ENCODE measurements at places on chromosomes 16 and 17. TPM values are rescaled to one million over a fixed set of nuclear protein-coding genes. Genes with fewer than 3 reads are reported as not detected.

The GSDMA gene
- not detected for total RNA-seq

- DNase-seq = no peak
These were observed 15.2 kb downstream of the CNGB1 start for GRCh38 chr16:57955572-57956188.

DNA sequence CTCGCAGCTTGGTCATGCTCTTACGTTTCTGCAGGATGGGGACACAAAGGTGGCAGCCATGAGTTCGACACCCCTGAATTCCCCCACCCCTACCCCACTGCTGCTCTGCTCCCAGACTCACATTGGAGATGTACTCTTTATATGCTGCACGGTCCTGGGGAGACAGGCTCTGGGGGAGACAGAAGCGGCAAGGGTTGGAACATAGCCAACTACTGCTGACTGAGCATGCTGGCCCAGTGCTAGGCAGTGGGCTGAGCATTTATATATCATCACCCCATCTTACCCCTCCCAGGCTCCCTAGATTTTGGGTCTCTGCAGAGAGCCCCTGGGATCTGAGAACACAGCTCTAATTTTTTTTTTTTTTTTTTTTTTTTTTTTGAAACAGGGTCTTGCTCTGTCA is 8.1 kb upstream of the ATXN7L3 start:
- no peak for DNase-seq

GRCh38 chr16:87570938-87571867 is 31.1 kb upstream of the JPH3 start:
- DNase-seq = peak; percentile 85

DNA sequence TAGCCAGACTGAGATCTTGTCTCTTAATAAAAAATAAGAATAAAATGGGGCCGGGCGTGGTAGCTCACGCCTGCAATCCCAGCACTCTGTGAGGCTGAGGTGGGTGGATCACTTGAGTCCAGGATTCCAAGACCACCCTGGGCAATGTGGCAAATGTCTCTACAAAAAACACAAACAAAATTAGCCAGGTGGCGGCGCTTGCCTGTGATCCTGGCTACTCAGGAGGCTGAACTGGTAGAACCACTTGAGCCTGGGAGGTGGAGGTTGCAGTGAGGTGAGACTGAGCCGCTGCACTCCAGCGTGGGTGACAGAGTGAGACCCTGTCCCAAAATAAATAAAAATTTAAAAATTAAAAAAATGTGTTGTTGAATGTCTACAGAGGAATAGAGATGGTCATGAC is 2.9 kb upstream of the DEF8 start:
- no peak for DNase-seq

- no peak for DNase-seq
These were observed 12.3 kb upstream of the SPAG9 start for GRCh38 chr17:51132964-51133319.

GRCh38 chr16:3027983-3028715 is 4.3 kb downstream of the THOC6 start:
- peak; percentile 98 for DNase-seq

The CHRNE gene
- 0.15 TPM for total RNA-seq

DNA sequence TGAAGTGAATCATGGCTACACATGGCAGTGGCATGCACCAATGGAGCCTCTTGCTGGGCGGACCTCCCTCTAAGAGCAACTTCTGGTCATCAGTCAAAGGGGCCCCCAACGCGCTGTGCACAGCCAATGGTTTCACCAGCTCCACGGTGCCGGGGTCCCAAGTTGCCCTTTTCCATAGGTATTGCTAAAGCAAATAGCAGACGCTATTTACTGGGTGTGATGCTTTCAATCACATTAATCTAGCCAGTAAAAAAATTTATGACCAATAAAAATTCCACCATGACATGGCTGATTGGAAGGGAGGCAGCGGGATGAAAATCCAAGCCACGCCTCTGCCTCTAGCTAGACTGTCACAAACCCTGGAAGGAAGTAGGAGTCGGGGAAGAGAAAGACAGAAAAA is 680.3 kb upstream of the SOX9 start:
- DNase-seq = no peak

The CCL4L2 gene
- total RNA-seq = not detected

- DNase-seq = no peak
These were observed 57.2 kb upstream of the VPS4A start for GRCh38 chr16:69253870-69254341.

- DNase-seq = no peak
These were observed 643.0 kb downstream of the MAF start for GRCh38 chr16:78957317-78958100.

DNA sequence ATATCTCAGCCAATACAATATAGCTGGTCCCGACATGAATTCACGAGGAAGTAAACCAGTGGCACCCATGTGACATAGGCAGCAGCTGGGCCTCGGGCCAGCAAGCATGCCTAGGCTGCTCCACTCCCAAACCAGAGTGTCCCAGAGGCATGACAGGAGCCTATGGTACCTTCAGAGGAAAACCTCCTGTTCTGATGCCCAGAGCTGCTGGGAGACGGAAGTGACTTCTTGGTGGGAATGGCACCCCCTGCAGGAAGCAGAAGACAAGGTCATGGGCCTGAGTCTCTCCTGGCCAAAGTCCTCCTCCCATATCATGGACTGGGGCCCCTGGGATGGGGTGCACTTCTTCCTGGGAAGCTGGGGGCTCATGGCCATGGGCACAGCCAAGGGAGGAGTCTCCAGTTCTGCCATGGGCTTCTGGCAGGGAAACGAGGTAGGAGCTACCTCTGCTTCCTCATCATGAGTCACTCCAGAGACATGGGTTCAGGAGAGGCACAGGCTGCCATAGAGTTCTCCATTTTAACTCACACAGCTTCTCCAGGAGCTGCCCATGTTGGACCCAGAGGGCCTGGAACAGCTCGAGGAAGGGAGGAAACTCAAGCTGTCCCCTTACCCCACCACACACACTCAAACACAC is 13.4 kb downstream of the FBF1 start:
- DNase-seq = no peak

The LGALS9B gene
- not detected for total RNA-seq

DNA sequence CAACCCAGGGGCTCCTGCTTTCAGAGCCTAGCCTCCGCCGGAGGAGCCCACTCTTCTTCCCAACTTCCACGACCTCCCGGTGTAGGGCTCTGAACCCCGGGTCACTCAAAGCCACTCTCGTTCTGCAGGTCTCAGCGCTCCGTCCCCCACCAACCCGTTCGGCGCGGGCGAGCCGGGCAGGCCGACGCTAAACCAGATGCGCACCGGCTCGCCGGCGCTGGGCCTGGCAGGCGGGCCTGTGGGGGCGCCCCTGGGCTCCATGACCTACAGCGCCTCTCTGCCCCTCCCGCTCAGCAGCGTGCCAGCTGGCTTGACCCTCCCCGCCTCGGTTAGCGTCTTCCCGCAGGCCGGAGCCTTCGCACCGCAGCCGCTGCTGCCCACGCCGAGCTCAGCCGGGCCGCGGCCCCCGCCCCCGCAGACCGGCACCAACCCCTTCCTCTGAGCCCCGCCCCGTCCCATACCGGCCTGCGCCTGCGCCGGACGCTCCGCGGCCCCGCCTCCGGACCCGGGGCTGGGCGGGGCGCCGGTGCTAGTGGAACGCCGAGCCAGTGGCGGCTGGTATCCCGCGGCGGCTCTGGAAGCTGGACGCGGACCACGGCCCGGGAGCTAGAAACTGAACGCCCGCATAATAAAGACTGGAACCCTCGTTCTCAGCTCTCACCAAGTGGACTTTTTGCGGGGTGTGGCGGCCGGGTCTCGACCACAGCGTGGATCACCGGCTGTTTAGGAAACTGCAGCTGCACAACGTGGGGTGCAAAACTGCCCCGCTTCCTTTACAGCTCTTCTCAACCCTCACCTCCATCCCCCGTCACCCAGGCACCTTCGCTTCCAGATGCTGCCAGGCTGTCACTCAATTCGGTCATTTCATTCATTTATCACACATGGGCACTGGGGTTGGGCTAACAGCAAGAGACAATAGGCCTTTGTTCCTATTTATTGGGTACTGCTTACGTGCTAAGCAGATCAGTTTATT is 5.0 kb upstream of the SPATA20 start:
- DNase-seq = peak; percentile 92

GRCh38 chr17:4309897-4310296 is 46.1 kb upstream of the ANKFY1 start:
- DNase-seq = no peak

GRCh38 chr17:75845058-75845711 is 981 bp upstream of the UNC13D start:
- DNase-seq = peak; percentile 87

The GCGR gene
- 0.61 TPM for total RNA-seq

The BRCA1 gene
- 39.2 TPM for total RNA-seq

GRCh38 chr17:31579265-31579664 is 187.8 kb downstream of the RAB11FIP4 start:
- DNase-seq = no peak

The CLN3 gene
- 22.9 TPM for total RNA-seq

The PRSS22 gene
- 4.4 TPM for total RNA-seq

DNA sequence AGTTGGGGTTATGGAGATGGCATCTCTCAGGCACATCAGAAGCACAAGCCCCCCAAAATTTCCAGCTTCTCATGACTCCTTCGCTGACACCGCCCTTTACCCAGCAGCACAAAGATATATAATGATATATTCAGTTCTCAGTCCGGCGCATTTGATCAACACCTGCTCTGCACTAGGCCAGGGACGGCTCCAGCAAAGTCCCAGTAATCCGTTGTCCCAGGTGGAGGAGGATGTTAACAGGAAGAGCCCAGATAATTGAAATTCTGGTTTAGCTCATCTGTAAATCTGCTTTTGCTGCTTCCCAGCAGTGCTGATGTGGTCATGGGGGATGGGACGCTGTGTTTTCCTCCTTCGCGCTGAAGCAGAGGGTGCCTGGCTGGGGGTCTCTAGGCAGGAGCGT is 131.5 kb downstream of the OR1D5 start:
- DNase-seq = no peak

The ENPP7 gene
- not detected for total RNA-seq

- no peak for DNase-seq
These were observed 15.2 kb upstream of the PLD6 start for GRCh38 chr17:17221329-17221728.

DNA sequence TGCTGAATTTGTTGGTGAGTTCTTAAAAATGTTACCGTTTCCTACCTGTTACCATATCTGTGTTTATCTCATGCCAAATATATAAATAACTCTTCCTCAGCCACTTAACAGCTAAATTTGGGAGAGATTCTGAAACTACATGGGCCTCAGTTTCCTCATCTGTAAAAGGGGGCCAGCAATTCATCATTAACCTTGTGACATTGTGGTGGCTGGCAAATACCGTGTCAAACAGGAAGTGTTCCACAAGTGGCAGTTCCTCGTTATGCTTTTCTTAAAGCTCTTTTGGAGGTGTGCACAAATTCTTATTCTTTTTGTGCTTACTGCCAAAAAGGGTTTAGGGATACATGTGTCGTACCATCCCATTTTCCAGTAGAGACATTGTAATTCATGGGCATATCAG is 220.4 kb upstream of the CACNG5 start:
- DNase-seq = no peak

- no peak for DNase-seq
These were observed 4.2 kb downstream of the PLD6 start for GRCh38 chr17:17201907-17202306.

- DNase-seq = no peak
These were observed 2.0 kb downstream of the DNASE1L2 start for GRCh38 chr16:2238150-2238837.

GRCh38 chr16:50632927-50633800 is 47.9 kb downstream of the SNX20 start:
- DNase-seq = no peak

The ASPA gene
- not detected for total RNA-seq

DNA sequence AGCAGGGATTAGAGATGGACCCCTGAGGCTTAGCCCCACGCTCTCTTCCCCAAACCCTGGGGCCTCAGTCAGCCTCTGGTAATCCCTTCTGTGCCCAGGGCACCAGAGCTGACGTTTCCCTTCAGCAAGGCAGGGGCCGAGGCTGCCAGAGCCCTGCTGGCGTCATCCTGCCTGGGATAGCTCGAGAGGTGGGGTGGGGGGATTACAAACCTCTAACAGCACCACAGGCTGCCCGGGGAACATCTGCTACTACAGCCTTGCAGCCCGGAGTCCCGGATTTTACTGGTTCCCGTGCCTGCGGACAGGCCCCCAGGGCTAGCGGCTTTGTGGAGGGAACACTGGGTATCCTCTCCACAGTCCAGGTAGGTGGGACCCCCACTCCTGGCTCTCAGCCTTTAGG is at the start of gene AANAT:
AANAT (plus strand) TSS at position 238 of the 400 bp plus-strand sequence. CDS start 1,144 bp downstream, outside the sequence.
- DNase-seq = no peak

DNA sequence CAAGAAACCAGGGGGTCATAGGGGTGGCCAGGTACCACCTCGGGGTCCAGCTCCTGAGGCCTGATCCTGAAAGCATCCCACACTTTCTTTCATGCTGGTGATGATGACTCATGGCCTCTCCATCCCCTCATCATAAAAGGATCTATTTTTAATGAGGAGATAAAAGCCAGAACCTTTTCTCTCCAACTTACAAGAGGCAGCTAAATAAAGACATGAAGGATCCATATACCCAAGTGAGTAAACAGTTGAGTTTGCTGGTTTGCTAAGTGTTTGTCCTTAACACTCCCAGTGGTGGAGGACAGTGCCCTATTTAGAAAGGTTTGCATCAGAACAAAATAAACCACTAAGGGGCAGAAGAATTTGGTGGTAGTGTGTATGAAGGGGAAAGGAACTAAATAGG is 383.8 kb downstream of the GRIN2A start:
- no peak for DNase-seq

GRCh38 chr17:39357488-39357887 is 43.9 kb downstream of the FBXL20 start:
- DNase-seq = no peak

The LAT gene
- 3.0 TPM for total RNA-seq

GRCh38 chr16:62883509-62883908 is 847.3 kb upstream of the CDH8 start:
- no peak for DNase-seq

- DNase-seq = no peak
These were observed 1.1 kb downstream of the ZNF423 start for GRCh38 chr16:49854796-49855203.

The ATMIN gene
- 59.8 TPM for total RNA-seq

The LRRC75A gene
- 9.9 TPM for total RNA-seq

The DLX4 gene
- total RNA-seq = 0.88 TPM

The SPNS2 gene
- total RNA-seq = 0.98 TPM

GRCh38 chr17:32483451-32484019 is 3.3 kb upstream of the CDK5R1 start:
- DNase-seq = no peak

GRCh38 chr16:72301523-72302236 is 129.7 kb upstream of the PMFBP1 start:
- DNase-seq = no peak

The TBX21 gene
- not detected for total RNA-seq

DNA sequence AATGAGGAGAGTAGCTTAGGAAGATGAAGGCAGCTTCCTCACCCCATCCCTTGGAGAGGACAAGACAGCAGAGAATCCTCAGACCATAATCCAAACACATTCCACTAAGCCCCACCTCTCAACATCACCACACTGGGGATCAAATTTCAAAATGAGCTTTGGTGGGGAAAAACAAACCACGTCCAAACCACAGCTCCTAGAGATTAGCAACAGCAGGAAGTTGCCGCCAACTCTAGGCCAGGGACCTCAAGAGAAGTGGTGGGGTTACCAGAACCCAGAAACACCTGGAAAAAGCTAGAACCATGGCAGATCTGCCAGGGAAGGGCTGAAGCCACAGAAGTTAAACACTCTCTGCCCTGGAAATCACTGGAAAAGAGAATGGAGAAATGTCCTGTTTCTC is 571.6 kb downstream of the HS3ST4 start:
- no peak for DNase-seq

The SMTNL2 gene
- 4.5 TPM for total RNA-seq
